ENCODE measurements at places on chromosomes 6 and 20.

DNA sequence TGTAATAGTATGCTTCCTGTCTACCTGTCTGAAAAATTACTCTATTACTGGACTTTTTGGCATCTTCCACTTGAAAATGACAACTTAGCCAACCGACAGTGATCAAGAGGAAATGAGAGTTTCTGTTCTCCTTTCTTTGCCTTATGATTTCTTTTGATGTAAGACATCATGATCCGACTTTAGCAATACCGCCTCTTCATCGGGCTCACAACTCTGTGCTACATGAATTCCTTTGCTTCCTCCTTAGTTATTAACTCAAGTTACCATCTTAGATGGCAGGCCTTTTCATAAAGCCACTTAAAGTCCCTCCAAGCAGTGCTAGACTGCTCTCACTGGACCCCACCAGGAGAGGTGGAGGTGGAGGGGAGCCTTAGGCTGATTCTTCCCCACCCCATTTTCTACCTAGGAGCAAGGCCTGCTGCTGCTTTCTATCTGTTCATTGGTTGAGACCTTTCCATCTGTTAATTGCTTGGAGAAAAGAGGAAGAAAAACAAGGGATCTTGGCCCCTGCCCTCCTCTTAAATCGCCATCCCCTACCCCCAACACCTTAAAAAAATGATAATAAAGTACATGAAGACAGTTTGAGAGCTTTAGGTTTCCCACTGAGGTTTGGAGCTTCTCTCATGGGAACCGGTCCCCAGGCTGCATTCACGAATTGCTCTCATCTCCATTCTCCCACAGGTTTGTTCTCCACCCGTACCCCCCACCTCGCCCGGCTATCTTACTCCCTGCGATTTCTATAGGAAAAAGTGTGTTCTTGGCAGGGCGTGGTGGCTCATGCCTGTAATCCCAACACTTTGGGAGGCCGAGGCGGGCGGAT lies 21.6 kb upstream of the MCM3 start:
- DNase-seq, result peak; percentile 71

DNA sequence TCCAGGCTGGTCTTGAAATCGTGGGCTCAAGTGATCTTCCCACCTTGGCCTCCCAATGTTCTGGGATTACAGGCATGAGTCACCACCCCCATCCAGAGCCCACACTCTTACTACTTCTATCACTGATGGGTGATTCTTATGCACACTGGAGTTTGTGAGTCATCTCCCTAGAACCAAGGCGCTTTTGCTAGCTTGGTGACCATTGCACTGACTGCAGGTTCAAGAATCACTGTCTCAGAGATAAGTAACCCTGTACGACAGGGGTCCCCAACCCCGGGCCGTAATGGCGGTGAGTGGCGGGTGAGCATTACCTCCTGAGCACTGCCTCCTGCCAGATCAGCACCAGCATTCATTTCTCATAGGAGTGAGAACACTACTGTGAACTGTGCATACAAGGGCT lies 118.8 kb downstream of the MAP3K7 start:
- DNase-seq, result no peak

DNA sequence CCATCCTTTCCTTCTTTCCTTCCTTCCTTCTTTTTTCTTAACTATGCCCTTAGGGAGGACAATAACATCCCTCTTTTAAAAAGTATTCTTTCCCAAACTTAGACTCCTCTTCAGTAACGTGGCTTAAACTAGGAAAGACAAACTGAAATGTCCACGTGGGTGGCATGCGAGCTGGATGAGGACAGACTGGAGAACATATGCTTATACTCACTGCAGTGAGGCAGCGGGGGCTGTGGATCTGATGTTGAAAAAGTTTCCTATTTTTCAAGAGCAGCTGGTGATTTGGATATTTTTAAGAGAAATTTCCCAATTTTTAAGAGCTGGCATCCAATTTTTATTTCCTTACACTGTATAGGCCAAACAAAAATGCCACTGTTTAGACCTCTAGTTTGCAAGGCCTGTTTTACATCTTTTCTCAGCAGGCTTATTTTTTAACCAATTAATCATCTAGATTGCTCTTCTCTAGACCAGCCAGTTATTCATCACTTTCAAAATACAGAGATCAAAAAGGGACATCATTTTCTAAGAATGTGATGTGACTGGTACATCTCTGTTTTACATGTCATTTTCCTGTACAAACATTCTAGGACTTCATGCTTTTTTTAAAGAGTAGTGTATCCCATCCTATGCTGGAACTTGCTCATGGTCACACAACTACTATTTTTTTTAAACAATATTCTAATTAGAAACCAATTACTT lies 226.5 kb downstream of the BTBD9 start:
- DNase-seq, result no peak

- DNase-seq, result no peak
These were observed 130.0 kb downstream of the BTBD9 start for GRCh38 chr6:38509713-38510112.

DNA sequence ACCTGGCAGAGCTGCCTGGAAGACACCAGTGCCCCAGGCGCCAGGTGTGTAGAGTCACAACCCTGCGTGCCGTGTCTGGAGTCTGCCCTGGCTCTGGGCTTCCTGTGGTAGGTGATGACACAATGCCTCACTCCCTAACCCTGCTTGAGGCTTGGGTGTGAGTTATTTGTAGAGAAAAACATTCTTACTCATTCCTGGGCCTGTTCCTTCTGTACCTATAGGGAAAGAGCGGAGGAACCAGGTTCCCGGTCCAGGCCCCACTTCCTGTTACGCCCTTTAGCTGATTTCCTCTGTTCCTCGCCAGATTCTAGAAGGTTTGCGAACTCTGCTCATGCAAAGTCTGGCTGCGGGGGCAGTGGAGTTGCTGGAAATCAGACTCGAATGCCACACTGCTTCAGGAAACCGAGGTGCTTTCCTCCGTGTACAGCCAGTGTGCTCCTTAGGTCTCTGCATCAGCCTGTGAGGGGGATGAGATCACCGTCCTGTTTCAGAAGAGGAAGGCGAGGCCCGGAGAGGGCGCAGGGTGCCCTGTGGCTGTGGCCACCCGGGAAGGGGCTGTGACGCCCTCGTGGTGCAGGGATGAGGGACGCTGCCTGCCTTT lies 67.1 kb upstream of the DUSP22 start:
- no peak for DNase-seq

GRCh38 chr20:2088891-2089290 lies 12.7 kb upstream of the STK35 start:
- DNase-seq, result no peak

All from RPMI8226 (cell line).